ENCODE measurements at places on chromosomes 16 and 17. TPM values are rescaled to one million over a fixed set of nuclear protein-coding genes. Genes with fewer than 3 reads are reported as not detected.

GRCh38 chr16:333406-334094 lies 19.0 kb downstream of the AXIN1 start:
- no peak overlapping the region for H3K27ac ChIP-seq
- DNase-seq, result no peak
- peaks cover 3% of the 10 kb centered on the region for H3K36me3 ChIP-seq
- no peaks in the 10 kb centered on the region for H3K27me3 ChIP-seq

GRCh38 chr16:9946022-9946720 lies 236.1 kb downstream of the GRIN2A start:
- DNase-seq, result no peak
- no peaks in the 10 kb centered on the region for H3K4me1 ChIP-seq
- H3K27ac ChIP-seq, result no peak overlapping the region
- no peak overlapping the region for H3K4me3 ChIP-seq
- no peaks in the 10 kb centered on the region for H3K27me3 ChIP-seq
- H3K36me3 ChIP-seq, result no peaks in the 10 kb centered on the region

- no peak for DNase-seq
- peaks cover 73% of the 10 kb centered on the region for H3K4me1 ChIP-seq
- H3K36me3 ChIP-seq, result peaks cover 33% of the 10 kb centered on the region
- peak overlapping the region; percentile 90 for H3K27ac ChIP-seq
- H3K4me3 ChIP-seq, result peak overlapping the region; percentile 75
These were observed 29.0 kb downstream of the XPO6 start for GRCh38 chr16:28182801-28183200.

DNA sequence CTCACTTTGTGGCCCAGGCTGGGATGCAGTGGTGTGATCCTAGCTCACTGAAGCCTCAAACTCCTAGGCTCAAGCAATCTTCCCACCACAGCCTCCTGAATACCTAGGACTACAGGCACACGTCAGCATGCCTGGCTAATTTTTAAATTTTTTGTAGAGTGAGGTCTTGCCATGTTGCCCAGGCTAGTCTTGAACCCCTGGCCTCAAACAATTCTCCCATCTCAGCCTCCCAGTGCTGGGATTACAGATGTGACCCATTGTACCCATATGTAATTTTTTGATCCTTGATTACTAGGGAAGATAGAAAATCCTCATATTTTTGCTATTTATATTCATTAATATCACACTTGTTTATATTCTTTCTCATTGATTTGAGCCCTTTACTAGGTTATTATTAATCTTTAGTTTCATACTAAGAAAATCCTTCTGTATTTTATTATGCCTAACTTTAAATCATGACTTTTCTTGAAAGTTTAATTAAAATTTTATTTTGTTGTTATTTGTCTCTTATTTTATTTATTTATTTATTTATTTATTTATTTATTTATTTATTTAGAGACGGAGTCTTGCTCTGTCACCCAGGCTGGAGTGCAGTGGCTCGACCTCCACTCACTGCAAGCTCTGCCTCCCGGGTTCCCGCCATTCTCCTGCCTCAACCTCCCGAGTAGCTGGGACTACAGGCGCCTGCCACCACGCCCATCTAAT lies 75.4 kb downstream of the BCAS3 start:
- no peaks in the 10 kb centered on the region for H3K27me3 ChIP-seq
- no peak for DNase-seq
- H3K27ac ChIP-seq, result no peak overlapping the region
- no peaks in the 10 kb centered on the region for H3K4me1 ChIP-seq
- peaks cover 3% of the 10 kb centered on the region for H3K36me3 ChIP-seq

- peaks cover 20% of the 10 kb centered on the region for H3K36me3 ChIP-seq
- H3K4me1 ChIP-seq, result peaks cover 9% of the 10 kb centered on the region
- H3K27ac ChIP-seq, result no peak overlapping the region
- no peak for DNase-seq
- H3K27me3 ChIP-seq, result no peaks in the 10 kb centered on the region
- H3K4me3 ChIP-seq, result no peak overlapping the region
These were observed 7.2 kb downstream of the ENO3 start for GRCh38 chr17:4958102-4958501.

Gene P2RX1
- 1.00 TPM for total RNA-seq

Gene CCL17
- not detected for total RNA-seq

Measured in activated naive CD8-positive, alpha-beta T cell treated with anti-CD3 and anti-CD28 coated beads, Interleukin-2, amount 10 ng/mL, durations not matched to agents 7 days and 5 days (primary cell).